GM10248 (cell line): ENCODE measurements at places on chromosomes 3 and 15.

DNA sequence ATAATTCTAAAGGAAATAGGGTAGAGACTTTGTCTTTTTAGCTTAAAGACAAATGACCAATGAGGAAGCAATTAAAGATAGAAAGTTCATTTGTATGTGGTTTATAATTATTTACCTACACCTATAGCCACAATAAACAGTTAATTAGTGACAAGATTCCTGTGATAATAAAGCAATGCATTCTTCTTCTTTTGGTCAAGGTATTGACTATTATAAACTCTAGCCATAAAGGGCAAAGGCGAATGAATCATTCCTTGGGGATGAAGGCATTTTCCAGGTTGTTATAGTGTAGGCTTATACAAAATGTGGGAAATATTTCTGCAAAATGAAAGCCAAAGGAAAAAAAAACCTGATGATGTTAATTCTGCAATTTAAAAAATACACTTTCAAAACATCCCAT is 115.4 kb downstream of the PLD1 start:
- no peak for DNase-seq

GRCh38 chr15:40859206-40859851 is 14.7 kb downstream of the RHOV start:
- peak; percentile 86 for DNase-seq

DNA sequence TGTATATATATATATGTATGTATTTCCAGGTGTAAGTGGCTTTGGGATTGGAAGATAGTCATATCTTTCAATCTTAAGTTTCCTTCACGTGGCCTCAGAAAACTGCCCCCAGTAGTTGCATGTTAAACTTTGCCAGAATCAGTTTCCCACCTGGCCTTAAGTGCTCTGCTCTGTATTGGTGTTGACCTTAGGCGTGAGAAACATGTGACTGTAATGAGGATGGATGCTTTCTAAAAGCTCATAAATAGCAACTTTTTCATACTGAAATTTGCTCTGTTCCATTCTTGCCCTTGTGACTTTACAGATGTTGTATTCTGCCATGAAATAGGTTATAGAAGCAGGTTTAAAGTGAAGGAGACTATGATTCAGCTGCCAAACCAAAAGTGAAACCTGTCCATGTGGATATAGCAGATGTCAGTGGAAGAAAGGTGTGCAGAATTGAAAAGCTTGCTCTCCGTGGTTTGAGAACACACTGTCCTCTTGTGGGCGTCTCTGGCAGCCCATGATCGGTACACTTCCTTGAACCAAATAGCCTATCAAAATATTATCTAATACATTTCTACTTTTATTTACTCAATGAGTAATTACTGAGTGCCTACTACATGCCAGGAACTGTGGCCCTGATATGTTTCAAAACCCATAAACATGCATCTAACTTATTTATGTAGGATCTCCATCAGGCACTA is 15.8 kb downstream of the SCG5 start:
- peak; percentile 37 for DNase-seq

GRCh38 chr3:116951610-116952009 is 242.0 kb downstream of the TUSC7 start:
- DNase-seq, result no peak
